SJCRH30 (cell line): ENCODE measurements at places on chromosomes 12 and 14. TPM values are rescaled to one million over a fixed set of nuclear protein-coding genes. Genes with fewer than 3 reads are reported as not detected.

Gene DBX2
- not detected in 2 replicates for total RNA-seq

Gene NAV3
- total RNA-seq: 0.93 and 1.1 TPM in 2 replicates

- no peaks in the 10 kb centered on the region for H3K4me1 ChIP-seq
- no peak for DNase-seq
- no peaks in the 10 kb centered on the region for H3K27me3 ChIP-seq
- no peaks in the 10 kb centered on the region for H3K36me3 ChIP-seq
Observed at GRCh38 chr12:117994551-117995438, 21.7 kb upstream of the RFC5 start.

DNA sequence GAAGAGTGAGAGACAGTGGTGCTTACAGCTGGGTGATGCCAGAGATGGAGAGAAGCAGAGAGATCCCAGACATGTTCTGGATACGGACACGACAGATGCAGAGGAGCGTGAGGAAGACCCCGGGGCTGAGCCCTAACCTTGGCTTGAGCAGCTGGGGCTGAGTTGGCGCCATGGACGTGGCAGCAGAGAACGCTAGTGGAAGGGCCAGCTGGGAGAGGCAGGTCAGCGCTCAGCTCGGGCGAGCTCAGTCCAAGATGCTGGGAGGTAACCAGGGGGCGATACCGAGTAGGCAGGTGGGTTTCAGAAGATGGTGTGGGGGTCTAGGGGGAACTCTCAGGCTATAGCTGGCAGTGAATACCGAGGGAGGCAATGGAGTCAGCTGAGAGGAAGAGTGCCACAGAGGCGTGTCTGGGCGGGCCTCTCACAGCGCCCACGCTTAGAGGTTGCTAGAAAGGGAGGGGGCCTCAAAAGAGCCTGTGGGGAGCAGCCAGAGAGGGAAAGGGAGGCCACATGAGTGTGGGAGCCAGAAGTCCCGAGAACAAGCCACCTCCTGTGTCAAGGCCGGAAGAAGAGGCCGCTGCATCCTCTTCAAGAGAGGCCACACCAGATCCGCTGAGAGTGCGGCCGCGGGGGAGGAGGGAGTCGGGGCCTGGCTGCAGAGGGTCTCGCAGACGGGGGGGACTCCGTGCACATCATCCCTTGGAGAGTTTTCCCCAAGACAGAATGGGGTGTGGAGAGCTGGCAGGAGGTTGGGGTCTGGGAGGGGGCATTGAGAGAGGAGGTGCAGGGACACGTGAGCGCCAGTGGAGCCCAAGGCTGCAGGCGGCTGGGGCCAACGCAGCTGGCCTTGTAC is 57.0 kb upstream of the DIO3 start:
- no peak overlapping the region for H3K4me3 ChIP-seq
- no peak for DNase-seq
- no peak overlapping the region for H3K27ac ChIP-seq
- H3K4me1 ChIP-seq: no peaks in the 10 kb centered on the region
- H3K27me3 ChIP-seq: no peaks in the 10 kb centered on the region

Gene HOXC9
- 5.6 and 7.1 TPM in 2 replicates for total RNA-seq

Gene PDE3A
- 3.5 and 4.0 TPM in 2 replicates for total RNA-seq

Gene SVOP
- total RNA-seq: not detected in 2 replicates

DNA sequence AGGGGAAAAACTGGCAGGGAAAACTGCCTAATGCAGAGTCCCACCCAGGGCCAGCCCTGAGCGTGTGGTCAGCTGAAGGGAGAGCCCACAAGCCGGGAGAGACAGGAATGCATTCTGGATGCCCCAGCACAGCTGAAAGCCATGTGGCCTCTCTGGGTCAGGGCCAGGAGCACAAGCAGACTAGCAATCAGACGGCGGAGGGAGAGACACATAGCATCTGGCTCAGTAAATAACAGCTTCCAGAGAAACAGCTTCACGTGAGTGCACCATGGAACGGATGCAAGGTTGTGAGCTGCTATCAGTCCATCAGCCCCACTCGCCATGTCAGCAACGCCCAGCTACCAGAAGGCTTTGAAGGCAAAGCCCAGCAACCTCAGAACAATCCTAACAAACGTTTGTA is 28.2 kb upstream of the TMEM106C start:
- no peak overlapping the region for H3K4me3 ChIP-seq
- H3K4me1 ChIP-seq: peaks cover 19% of the 10 kb centered on the region
- H3K27ac ChIP-seq: no peak overlapping the region
- DNase-seq: peak; percentile 74

Gene RAD9B
- 1.1 and 2.7 TPM in 2 replicates for total RNA-seq

Gene RAB2B
- total RNA-seq: 25.0 and 26.3 TPM in 2 replicates

- no peak overlapping the region for H3K27ac ChIP-seq
- no peaks in the 10 kb centered on the region for H3K27me3 ChIP-seq
- no peak for DNase-seq
- H3K36me3 ChIP-seq: no peaks in the 10 kb centered on the region
- no peaks in the 10 kb centered on the region for H3K4me1 ChIP-seq
- peak overlapping the region; percentile 18; the same call in 1 of the 2 replicates for H3K4me3 ChIP-seq
Observed at GRCh38 chr14:59585891-59586554, 9.4 kb upstream of the CCDC175 start.

Gene TXNRD1
- total RNA-seq: 70.0 and 72.8 TPM in 2 replicates
